Fibroblast of lung (primary cell): ENCODE measurements at places on chromosomes 2 and 18.

DNA sequence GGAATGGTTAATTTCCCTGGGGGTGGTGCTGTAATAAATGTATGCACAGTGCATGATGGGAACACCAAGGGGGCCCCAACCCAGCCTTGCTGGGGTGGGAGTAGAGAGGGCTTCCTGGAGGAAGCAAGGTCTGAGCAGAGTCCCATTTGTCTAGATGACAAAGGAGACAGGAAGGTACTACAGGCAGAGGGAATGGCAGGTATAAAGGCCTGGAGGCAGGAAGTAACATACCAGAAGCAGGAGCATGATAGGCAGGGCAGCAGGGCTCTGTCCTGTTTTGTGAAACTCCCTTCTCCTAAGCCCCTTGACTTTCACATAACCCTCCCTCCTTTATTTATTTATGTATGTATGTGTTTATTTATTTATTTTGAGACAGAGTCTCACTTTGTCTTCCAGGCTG is 3.9 kb downstream of the GMPPA start:
- DNase-seq, result no peak

DNA sequence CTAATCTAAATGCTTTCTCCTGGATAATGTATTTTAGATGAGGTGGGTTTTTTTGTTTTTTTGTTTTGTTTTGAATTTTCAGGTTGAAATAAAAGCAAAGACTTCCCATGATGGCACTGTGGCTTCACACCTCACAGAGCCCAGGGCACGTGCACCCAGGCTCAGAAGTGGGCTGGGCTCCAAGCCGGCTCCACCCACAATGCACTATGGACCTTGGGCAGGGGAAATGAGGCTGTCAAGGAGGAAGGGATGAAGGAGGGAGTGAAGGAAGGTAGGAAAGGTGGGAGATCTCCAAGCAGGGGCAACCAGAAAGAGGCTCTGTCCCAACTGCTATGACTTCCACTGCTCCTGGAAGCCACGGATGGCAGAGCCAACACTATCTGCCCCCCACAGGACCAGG is 60.4 kb downstream of the BIN1 start:
- DNase-seq, result no peak

DNA sequence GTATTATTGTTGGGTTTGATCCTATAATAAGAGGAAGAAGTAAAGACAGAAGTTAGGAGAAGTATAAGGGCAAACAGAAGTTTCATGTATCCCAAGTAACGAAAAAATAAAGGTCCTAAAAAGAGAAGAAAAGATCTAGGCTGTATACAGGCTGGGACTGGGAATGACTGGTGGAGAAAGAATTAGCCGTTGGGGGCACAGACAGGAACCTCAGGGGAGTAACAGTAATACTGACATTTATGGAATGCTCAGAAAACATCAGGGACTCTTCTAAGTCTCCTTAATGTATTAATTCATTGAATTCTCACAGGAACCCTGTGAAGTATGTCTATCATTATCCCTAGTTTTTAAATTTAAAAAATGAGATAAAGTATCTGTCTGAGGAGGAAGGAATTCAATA is 67.6 kb downstream of the PTPN2 start:
- no peak for DNase-seq

- DNase-seq, result no peak
Measured at GRCh38 chr2:237752761-237753165, 45.8 kb upstream of the RBM44 start.

DNA sequence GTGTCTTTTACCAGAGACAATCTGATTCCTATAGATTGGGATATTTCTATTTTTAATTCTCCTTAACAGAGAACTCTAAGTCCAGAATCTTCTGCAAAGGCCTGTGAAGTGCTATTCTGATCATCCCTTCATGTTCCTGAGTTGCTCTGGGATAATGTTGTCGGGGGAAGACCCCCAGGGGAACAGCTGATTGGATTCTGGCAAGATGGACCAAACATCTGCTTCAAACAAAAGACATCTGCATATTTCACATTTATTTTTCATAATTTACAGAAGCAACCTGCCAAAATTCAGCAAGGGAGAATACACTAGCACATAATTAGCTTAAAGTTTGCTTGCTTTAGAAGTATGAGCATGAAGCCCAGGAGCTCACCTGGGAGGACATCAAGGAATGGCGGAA is 116.0 kb upstream of the ETAA1 start:
- no peak for DNase-seq

GRCh38 chr2:33836628-33837027 is 237.5 kb upstream of the FAM98A start:
- no peak for DNase-seq

DNA sequence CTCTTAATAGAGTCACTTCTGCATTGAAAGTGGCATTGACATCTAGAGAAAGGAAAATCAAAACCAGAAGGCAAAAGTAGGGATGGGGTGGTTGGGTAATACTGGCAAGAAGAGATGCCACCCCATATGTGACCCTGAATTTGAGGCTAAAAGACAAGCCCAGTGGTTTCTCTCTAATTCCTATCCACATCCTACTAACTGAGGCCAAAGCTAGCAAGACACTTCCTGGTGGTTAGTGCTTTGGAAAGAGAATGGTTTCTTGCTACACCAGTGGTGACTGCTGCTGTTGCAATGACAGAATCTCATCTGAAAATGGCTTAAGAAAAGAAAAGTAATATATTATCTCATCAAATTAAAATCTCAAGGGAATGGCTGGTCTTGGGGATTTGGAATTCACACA is 640.6 kb downstream of the EPHA4 start:
- no peak for DNase-seq

DNA sequence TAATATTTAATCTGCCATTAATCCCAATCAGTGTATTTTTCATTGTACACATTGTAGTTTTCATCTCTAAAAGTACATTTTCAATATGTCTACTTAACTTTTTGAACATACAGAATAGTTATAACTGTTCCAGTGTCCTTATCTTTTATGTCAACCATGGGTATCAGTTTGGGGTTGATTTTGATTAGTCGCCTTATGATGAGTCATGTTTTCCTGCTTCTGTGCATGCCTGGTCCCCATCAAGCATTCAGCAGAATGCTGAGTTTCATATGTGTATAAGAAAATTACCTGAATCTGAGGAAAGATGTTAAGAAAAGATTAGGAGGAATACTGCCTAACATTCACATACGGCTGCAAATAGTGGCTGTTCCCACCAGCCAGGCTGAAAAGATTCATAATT is 17.7 kb downstream of the SPDYA start:
- no peak for DNase-seq

DNA sequence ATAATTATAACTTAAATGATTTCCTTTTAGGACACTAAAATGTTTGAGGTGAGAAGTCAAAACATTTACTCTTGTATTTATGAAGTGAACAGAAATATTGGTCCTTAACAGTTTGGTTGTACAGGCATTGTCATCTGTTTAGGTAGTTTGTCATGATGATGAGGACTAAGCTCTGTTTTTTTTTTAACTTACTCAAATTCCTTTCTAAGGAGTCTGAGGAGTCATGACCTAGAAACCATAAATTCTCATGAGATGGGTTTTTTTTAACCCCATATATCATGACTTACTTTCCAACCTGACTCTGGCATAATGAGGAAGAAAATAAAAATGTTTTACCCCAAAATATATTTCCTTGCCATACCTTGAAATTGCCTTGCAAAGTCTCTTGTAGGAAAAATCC is 1176.2 kb downstream of the SUCLG1 start:
- DNase-seq, result no peak

DNA sequence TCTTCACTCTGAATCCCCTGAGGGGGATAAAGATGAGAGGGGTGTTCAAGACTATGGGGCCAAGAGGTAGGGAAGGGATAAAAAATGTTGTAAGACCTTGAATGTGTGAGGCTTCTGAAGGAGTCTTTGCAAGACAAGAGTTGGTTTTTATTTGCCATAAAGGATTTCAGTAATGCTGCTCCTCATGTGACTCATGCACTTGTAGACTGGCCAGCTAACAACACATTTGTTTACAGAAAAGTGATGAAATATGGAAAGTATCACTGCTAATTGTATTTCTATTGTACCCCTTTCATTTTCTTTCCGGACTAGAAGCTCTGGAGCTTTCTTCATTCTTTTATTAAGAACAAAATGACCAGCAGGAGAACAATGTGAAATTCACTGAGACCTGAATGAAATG is 782.1 kb downstream of the EPHA4 start:
- peak; percentile 84 for DNase-seq

DNA sequence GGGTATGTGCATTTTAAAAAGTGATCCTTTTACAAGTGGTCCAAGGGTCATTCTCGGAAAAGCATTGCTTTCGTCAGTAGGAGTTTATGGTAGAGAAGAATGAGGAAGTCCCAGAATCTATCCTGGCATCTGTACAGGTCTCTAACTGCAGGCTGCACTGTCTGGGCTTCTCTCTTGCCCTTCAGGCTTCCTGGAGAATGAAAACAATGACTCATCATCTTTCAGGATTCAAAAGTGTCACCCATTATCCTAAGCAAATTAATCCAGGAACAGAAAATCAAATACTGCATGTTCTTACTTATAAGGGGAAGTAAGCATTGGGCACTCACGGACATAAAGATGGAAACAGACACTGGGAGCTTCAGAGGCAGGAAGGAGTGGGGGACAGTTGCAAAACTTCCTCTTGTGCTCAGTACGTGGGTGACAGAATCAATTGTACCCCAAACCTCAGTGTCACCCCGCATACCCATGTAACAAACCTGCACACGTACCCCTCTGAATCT is 60.2 kb upstream of the TXNDC2 start:
- peak; percentile 96 for DNase-seq
